ENCODE measurements at places on chromosomes 5 and 9.

DNA sequence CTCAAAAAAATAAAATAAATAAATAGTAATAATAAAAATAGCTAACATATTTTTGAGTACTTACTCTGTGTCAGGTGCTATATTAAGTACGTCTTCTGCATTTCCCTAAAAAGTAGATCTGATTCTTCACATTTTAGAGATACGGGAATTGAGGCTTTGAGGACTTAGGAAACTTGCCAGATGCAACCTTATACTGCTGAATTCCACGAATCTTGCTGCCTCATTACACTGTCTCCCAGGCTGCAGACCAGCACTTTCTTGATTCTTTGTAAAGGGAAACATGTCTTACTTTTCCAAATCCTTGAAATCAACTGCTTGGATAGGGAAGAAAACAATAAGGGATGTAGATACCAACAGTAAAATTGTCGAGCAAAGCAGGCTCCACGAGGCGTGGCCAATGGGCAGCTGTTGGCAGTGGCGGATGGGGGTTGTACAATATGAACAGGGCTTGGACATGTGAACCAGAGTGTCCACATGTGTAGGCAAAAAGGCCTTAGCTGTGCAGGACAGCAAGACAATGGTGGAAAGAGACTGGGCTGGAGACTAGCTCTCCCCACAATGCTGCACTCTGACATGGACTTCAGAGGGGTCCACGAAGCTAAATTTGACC, 124.3 kb upstream of the RAI14 start:
- DNase-seq = no peak

DNA sequence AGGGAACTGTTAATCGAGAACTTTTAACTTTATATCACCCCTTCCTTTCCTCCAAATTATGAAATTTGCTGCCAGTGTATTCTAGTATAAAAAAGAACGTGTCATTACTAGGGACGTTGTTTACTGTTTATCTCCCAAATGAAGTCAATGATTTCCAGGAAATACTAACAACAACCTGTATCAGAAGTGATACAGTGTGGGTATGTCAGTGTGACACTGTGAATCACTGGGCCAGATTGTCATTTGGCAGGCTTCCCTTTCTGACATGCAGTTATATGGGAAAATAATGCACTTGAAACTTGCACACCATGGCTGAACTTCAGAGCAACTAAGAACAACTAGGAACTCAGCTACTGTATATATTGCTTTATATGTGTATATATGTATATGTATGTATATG, 12.6 kb downstream of the ZNF462 start:
- DNase-seq = no peak

DNA sequence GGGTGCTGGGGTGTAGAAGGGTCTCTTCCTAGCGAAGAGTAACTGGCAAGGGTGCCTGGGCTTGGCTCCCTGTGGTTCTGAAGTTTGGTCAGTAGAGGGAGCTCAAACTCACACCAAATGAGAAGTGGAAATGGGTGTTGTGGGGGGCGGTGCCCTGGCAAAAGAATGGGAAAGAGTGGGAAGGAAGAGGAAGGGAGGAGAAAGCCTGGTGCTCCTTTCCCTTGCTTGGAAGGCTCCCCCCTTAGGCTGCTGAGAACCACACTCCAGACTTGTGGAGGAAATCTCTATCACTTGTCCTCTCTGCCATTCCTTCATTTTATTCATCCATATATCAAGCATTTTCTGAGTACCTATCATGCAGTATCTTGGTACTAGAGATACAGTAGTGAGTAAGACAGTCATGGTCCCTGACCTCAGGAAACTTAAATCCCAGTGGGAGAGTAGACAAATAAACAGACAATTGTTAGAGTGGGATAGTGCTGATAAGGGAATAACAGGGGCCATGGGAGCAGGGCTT, 13.0 kb downstream of the SLC4A9 start:
- DNase-seq = no peak

DNA sequence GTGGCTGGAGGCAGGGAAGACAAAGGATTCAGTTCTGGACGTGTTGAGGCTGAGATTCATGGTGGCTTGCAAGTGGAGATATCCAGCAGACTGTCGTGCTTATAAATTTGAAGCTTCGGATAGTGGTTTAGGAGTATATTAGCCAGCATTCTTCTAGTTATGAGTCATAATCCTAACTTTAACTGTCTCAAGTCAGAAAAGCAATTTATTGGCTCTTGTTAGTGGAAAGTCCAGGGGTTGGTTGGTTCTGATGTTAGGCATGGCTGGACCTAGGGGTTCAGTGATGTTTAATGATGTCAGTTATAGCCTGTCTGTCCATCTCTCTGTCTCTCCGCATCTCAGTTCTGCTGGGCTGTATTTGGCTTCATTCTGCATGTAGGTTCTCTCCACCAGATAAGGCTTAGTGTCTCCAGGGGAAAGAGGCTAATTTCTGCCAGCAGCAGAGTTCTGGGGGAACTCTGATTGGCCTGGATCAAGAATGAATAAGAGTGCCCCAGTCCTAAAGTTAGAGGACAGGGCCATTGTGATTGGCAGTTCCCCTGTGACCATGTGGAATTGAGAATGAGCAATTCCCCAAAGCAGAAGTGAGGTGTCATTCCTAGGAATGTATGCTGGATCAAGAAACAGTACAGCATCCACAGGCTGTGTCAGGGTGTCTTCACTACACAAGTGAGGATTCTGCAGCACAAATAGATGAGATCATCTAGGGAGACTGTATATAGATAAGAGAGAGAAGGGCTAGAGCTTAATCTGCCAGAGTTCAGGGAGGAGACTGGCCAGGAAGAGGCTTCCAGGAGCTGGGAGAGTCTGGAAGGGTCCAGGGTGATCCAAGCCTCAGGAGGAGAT, 72.9 kb upstream of the SHB start:
- no peak for DNase-seq

GRCh38 chr5:23001120-23001519, 148.0 kb upstream of the CDH12 start:
- DNase-seq = no peak

GRCh38 chr5:135608761-135609443, 30.1 kb upstream of the CXCL14 start:
- DNase-seq = no peak

- no peak for DNase-seq
Measured at GRCh38 chr5:151094030-151094851, 13.4 kb upstream of the TNIP1 start.

DNA sequence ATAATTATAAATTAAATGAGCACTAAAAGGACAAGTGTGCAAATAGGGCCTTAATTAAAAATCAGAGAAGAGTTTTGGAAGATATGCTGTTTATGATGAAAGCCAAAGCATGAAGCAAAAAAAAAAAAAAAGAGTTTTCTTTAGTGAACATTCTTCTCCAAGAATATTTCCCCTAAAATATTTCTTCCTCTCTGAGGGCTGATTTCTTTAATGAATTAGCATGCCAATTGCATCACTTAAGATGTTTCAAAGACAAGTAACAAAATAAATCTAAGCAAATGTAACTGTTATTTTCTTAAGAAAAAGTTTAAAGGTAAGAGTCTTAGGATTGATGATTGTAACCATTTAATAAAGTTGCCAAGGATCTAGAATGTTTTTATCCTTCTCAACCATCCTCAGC, 81.6 kb upstream of the MPDZ start:
- DNase-seq = no peak

DNA sequence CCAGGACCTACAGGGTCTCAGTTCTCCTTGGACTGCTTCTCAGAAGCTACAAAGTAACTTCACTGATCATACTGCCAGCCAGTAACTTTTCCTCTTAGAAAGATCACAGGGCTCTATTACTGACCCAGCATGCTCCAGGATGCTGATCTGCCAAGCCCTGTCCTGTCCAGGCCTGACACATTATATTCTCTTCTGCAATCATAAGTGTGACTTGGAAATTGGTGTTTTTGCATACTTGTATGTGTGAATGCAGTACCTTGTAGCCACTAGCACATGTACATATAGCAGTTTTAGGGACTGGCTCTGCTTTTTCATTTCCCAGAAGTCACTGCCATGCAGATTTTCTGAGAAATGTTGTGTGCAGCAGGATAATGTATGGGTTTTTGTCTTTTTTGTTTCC, 40.1 kb upstream of the CCNH start:
- DNase-seq = no peak

DNA sequence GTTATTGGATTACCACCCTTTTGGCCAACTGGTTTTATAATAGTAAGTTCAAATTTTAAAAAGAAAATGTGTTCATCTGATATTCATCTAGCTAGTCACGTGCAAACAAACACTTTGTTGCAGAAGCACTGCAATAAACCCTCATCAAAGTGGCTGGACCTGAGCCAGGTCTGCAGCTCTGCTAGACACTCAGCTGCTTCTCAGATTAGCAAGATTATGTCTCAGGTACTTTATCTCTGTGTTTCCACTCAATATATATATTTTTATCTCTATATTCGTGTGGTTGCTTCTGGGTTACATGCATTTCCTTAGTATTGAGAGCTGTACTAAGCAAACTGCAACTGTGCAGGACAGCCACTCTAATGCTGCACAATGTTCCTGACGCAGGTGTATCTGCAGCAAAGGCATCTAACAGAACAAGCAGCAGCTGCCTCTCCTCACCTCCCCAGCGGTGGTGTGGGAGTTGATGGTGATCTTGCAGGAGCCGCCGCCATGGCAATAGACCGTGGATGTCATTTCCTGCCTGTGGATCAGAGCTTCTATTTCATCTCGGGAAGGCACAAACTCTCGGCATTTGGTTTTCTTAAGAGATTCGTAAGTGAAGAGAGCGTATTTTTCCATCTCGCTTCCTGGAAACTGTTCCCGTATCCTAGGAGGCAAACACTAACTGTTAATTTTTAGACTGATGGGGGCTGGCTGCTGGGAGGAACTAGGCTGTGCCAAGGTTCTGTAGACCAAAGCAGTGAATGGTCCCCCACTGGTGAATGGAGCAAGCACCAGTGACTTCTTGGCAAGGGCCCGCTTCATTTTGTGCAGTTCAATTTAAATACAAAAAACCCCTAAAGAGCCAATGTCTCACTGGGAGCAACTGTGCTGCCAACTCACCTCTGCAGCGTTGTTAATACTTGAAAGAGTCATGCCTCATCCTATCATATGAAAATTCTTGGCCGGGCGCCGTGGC, 56.7 kb upstream of the RETREG1 start:
- DNase-seq = no peak

DNA sequence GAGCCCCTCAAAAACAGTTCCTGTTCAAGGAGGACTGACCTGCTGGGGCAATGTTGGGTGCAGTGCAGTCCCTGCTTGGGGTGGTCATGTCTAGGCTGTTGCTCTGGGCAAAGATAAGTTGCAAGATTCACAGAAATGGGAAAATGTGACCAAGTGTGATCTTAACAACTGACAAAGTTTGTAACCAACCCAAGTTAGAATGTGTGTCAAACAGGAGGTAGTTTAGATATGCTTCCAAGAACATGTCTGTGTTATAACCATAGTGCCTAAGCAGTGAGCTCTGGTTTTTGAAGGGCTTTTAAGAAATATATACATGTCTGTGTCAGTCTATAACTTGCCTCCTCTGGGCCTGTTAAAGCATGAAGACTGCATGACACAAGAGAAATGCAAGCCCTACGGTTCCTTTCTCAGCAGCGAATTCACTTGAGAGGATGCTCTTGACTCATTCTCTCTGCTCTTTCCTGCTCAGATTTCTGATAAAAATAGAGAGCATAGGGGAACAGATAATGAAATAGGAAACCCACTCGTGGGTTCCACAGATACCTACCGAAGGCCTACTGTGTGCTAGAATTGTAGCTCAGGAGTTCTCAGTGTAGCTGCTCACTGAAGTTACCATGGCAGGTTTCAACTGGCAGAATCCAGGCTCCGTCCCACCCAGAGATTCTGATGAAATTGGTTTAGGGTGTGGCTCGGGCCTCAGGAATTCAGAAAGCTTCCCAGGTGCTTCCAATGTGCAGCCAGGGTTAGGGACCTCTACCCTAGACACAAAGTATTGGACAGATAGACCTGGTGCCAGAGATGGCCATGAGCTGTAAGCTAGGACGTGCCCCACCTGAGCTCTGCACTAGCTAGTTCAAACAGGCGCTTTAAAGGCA, 52.4 kb downstream of the ARHGEF37 start:
- no peak for DNase-seq

DNA sequence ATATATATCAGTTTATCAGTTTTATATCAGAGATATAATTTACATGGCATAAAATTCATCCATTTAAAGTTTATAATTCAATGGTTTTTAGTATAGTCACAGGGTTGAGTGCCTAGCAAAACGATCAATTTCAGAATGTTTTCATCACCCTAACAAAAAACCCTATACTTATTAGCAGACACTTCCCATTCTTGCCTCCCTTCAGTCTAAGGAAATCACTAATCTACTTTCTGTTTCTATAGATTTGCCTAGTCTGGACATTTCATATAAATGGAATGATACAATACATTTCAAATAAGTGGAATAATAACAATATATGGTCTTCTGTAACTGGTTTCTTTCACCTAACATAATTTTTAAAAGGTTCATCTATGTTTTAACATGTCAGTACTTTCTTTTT, 9.6 kb upstream of the LNPEP start:
- DNase-seq = no peak

DNA sequence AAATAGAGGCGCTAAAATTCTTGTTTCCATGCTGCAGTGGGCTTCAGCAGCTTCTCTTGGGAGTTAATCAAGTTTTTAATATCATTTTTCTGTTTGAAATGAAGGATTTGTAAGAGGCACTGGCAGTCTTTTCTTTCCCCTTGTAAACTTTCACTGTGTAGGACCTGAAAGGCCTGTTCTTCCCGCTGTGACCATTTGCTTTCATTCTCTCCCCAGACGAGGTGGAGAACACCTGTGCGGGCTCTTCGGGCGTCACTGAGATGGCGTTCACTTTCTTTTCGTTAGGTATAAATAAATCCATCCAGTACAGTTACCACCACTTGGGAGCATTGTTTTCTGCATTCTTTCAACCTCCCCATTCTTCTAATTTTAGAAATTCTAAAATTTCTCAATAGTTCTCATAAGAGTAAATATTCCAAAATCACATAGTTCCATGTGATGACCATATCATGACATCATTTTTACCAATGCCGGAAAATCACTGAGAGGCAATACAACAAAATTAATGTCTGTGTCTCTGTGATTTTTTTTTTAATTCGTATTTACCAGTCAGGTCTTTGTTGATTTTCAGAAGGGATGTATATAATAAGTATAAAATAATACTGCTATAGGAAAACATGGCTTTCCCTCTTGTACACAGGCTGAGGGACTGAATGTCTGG, 131.7 kb upstream of the ICE1 start:
- no peak for DNase-seq

GRCh38 chr9:136572003-136572827, 26.4 kb upstream of the NOTCH1 start:
- DNase-seq = no peak

GRCh38 chr9:68741234-68741633, 36.2 kb downstream of the PIP5K1B start:
- no peak for DNase-seq

DNA sequence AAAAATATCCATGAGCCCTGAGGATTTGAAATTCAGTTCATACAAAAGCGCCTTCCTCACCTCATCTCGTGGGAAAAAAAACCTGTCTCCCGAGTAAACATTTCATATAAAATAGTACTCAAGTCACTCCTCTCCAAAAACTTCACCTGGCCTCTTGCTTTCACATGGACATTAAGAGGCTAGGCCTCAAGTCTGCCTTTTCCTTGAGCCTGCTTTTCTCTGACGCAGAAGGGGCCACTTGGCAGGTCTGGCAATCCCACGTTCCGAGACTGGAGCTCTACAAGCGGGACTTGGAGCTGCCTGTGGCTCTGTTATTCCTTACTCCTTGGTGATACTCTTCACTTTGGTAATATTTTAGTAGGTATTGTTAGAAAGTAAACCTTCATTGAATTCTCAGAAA, 26.9 kb upstream of the CKS2 start:
- DNase-seq = no peak

- no peak for DNase-seq
Measured at GRCh38 chr5:157046041-157046440, 12.9 kb downstream of the HAVCR1 start.

GRCh38 chr5:42377496-42377895, 45.7 kb upstream of the GHR start:
- no peak for DNase-seq

- DNase-seq = no peak
Measured at GRCh38 chr9:86534572-86535258, 180.5 kb upstream of the TUT7 start.
